IPS-NIHi11 (cell line): ENCODE measurements at places on chromosomes 5 and 9.
A peak's percentile ranks its signal among the peaks of the same experiment; 100 is the strongest.

DNA sequence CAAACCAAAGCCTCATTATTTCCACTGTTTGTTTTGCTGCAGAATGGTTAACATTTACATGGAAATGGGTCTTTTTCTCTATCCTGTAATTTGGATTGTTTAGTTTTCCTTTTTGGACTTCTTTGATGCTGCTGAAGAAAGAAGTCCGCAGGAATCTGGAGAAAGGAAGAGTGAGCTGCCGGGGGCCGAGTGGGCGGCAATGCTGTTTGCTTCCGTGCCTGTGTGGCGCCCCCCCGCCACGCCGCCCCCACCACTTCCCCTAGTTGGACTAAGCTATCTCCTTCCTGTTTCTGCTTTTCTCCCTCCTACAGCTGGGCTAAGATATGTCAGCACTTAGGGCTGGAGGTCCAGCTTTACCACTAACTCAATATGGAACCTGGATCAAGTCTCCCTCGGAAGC, 39.7 kb downstream of the ACTL7B start:
- DNase-seq, result no peak

- DNase-seq, result no peak
These were observed 113.8 kb upstream of the TAF11L2 start for GRCh38 chr5:17384181-17384580.

GRCh38 chr5:91388362-91388761, 5.2 kb upstream of the ARRDC3 start:
- no peak for DNase-seq

- no peak for DNase-seq
These were observed 1.9 kb downstream of the PCDHGB6 start for GRCh38 chr5:141409598-141410306.

DNA sequence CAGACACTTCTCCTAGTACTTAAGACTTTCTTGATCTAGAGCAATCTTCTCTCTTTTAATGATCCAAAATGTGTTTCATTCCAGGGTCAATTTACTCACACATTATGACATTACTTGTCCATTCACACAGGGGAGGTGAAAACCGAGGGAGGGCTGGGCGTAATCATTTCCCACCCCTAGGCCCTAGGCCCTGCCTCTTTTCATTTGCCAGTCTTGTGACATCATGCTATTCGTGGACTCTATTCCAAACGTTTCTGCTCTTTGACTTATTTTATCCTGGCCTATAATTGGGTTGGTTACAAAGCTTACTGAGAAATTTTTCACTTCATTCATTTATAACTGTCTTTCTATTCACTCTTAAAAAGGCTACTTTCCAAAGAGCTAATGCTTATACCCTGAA, 2.4 kb downstream of the DCAF12 start:
- DNase-seq, result no peak

- DNase-seq, result no peak
These were observed 8.3 kb downstream of the RFX3 start for GRCh38 chr9:3517377-3518048.

DNA sequence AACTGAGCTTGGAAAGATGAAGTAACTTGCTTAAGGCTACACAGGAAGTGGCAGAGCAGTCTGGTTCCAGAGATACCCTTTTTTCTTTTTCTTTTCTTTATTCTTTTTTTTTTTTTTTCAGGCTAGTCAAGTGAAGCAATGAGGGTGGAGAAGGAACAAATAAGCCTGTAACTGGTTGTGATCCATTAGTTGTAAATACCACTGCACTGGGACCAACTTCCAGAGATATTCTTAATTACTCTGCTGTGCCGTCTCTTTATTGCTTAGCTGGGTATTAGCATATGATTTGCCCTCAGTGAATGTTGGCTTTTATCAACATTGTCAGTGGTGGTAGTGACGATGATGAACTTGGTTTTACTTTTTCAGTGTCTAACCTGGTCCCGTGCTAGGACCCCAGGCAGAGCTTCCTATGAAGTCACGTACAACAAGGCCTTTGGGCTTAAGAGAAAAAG, 26.7 kb downstream of the LNPEP start:
- no peak for DNase-seq

DNA sequence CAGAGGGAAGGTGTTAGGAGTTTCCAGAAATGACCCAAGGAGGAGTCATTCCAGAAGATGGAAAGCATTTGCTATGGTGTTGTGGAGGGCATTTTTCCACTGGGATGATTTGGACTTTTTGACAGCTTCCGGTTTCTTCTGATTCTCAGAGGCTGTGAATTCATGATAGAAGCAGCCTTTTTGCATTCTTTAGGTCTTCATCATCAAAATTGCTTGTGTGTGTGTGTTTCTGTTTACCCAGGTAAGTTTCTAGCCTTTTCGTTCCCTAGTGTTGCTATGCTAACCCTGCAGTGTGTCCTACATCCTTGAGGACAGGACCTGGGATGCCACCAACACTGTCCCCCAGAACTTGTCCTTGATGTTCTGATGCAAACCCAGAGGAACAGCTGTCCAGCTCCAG, 19.6 kb downstream of the IRX1 start:
- no peak for DNase-seq

GRCh38 chr5:109532773-109533364, 123.1 kb upstream of the PJA2 start:
- DNase-seq, result no peak

DNA sequence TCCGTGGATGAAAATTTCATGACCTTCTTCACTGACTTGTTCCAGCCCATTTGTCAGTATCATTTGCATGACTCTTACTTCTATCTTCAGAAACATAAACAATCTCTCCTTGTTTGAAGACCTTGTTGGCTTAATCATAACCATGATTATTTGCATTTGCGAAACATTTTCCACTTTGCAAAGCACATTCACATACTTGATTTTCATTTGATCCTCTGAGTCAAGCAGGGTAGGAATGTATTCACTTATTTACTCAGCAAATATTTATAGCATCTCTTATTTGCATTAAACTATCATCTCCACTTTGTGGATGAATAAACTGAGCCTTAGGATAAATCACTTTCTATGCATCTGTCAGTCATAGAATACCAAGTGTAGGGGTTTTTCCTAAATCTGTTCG, 343.0 kb upstream of the SGCD start:
- DNase-seq, result no peak

- peak; percentile 57 for DNase-seq
These were observed 1.7 kb upstream of the ZSWIM6 start for GRCh38 chr5:61330341-61330844.

DNA sequence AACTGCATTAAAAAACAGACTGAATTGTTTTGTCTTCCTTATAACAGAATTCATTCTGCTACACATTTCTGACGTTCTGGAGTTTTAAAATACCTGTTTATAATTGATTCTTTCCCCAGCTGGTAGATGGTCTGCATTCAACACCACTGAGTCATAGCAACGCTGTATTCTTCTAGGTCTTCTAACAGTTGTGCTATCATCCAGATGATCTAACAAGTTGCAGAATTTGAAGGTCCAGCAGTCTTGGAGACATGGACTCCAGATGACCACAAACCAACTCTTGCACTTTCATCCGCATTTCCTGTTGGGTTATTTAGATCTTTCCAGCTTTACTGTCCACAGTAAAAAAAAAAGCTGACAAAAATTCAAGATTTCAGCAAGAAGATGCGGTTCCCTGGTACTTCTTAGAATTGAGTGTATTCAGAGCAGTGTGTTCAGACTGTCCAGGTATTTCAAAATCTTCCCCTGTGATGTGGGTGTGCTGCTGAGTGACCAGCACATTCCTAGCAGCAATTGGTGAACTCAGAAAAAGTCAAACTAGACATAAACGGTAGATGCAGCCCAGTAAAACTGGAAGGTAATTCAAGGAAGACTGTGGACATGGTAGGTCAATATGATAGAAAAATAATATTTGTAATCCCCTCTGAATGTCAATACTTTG, 50.2 kb downstream of the CSNK1A1 start:
- no peak for DNase-seq

DNA sequence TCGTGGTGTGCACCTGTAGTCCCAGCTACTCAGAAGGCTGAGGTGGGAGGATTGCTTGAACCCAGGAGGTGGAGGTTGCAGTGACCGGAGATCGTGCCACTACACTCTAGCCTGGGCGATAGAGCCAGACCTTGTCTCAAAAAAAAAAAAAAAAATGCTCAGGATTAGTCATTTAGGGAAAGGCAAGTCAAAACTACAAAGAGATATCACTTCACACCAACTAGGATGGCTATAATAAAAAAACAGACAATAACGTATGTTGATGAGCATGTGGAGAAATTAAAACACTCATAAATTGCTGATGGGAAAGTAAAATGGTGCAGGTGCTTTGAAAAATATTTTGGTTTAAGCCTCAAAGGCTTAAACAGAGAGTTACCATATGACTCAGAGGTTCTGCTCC, 6.3 kb upstream of the ANKRD34B start:
- DNase-seq, result no peak

GRCh38 chr5:68369023-68369359, 153.4 kb downstream of the PIK3R1 start:
- DNase-seq, result no peak

GRCh38 chr5:179554981-179555380, 4.6 kb downstream of the RUFY1 start:
- DNase-seq, result no peak

DNA sequence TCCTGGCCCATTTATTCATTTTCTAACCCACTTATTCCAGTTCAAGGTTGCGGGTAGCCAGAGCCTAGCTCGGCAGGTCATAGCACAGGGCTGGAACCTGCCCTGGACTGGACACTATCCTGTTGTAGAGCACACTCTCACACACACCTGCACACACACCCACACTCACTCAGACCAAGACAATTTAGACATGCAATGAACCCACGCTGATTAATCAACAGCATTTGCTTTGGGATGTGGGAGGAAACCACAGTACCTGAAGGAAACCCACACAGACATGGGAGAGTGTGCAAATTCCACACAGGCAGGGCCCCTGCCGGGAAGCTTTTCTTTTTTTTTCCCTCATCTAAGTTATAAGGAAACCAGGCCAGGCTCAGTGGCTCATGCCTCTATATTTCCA, 34.8 kb upstream of the MELK start:
- DNase-seq, result no peak

DNA sequence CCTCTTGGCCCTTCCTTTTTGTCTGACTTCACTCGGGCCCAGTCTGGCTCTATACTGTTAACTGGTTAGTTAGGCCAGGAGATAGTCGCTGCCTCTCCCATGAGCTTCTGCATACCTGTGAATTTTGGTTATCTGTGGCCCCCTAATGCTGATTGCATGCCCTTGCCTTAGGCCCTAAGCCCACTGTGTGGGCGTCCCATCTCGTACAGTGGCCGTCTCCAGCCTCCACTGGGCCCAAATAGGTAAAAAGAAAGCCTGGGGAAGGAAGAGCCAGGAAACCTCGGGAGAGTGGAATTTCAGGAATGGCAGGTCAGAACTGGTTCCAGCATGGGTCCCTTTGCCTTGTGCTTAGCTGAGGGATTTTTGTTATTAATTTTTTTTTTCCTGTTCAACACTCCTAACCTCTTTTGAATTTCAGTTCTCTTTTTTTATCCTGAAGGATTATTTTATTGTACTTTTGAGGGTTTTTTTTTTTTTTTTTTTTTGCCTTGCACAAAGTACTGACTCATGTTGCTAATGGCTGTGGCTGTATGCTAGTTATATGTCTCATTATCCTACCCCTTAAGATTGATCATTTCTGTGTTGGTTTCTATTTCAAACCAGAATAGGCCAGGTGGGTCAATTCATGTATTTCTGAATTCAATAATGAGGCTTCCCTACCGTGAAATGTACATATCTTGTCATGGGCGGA, 3.4 kb downstream of the PRRC2B start:
- DNase-seq, result no peak

DNA sequence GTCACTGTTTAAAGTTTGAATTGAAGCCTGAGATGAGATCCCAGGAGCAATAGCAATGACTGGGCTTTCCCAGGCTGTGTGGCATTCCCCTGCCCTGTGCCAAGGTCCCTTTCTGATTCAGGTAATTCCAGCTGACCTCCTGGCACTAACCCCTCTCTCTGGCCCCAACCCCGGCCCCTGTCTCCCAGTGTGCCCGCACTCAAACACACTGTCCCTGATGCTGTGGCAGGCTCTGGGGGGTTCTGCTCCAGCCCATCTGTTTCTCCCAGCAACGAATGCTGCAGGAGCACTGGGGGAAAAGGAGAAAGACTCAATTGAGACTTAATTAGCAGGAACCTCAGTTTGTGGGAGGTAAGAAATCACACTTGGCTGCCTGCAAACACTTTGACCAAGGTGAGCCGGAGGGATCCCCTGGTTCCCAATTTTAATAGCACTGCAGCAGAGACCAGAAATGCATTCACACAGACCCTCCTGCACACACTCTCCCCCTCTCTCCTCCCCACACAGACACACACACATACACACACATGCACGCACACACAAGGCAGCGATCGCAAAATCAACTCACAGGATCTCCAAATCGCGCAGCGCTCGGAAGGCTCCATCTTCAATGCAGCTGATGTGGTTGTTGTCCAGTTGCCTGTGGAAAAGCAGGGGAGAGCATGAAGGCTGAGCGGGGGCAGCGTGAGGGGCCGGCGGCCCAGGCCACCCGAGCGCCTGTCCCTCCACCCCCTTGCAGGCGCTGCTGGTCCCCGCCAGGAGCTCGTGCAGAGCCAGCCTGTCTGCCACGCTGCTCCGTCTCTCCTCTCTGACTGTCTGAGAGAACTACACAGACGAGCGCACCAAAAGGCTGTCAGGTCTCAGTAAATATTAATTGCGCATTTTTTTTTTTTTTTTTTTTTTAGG, 265.1 kb upstream of the PANK3 start:
- DNase-seq, result no peak
